Activated CD4-positive, alpha-beta T cell treated with anti-CD3 and anti-CD28 coated beads, Interleukin-10, Interleukin-2, amounts not matched to agents 100 ng/mL and 50 ng/mL, durations not matched to agents 16 hours and 8 hours (primary cell): ENCODE measurements at places on chromosomes 1 and 21.

DNA sequence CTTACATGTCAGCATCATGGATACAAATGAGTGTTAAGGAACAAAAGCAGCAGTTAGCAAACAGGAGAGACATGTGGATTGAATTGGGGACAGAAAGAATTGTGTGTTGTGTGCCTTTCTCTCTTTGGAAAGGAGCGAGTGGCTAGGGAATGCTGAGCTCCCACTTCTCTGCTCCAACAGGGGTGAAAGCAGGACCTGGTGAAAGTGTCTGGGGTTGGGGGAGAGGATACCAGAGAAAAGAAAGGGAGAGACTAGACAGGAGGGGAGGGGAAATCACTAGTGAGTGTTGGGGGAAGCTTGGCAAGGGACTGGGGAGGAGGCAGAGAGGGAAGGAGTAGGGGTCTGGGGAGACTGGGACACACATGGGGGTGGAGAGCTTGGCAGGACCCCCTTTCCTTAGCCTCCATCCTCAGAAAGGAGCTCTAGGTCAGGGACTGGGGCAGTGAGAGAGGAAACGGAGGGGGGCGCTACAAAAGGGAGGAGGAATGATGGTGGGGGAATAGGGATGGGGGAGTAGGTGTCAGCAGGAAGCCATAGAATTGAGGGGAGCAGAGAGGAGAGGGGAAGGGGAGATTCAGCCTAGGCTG is 2.2 kb downstream of the KIRREL1 start:
- no peak for DNase-seq

DNA sequence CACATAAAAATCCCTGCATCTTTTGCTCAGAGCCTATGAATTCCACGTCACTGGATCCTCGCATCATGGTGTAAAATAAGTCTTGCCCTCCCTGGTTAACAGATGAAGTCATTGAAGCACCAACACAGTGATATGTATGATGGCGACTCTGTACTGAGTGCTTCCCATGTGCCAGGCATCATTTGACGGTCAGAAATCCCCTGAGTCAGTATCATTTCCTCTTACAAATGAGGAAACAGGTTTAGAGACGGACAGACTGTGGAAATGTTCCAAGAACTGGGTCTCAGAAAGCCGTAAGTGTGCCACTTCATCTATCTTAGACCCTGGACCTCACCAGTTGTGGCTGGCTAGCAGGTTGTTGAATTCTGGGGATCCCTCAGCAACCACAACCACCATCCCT is 5.1 kb upstream of the OLFML2B start:
- no peak for DNase-seq

DNA sequence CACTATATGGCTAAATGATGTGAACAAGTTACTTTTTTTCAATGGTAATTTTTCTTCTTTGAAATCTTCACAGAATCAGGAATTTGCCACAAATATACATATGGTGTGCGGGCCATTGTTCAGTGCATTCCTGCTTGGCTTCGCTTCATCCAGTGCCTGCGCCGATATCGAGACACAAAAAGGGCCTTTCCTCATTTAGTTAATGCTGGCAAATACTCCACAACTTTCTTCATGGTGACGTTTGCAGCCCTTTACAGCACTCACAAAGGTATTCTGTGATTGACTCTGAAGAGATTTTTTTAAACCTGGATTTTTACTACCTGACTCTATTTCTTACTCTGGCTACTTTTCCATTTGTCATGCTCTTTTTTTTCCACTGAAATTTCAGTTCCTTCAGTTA is 76.2 kb upstream of the KIAA1614 start:
- DNase-seq = no peak

DNA sequence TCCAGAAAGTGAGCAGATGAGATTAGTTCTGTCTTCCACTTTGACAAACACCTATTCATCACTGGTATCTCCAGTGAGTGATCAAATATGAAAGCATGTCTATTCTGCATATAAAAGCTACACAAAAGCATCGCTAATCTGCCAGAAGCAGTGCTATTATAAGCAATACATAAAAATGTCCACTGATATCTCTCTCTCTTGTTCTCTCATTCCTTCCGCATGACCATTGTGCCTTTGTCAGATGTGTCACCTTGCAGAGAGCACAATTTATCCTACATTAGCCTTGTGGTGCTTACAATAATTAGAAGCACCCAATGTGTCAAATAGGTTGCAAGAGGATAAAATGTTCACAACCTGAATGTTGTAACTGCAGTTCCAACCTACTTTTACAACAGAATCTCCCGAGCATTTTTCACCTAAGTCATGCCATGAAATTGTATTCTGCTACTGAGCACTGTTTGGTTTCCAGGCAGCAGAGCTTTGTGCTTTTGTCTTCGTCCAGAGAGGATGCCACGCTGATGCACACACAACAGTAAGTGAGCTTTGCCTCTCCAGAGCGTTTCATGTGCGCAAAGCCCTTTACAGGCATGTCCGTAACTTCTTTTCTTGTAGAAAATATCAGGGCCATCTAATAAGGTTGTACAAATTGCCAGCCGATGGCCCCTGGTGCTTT is 198.7 kb upstream of the PLD5 start:
- DNase-seq = no peak

GRCh38 chr1:82485591-82486369 is 685.0 kb downstream of the ADGRL2 start:
- no peak for DNase-seq

DNA sequence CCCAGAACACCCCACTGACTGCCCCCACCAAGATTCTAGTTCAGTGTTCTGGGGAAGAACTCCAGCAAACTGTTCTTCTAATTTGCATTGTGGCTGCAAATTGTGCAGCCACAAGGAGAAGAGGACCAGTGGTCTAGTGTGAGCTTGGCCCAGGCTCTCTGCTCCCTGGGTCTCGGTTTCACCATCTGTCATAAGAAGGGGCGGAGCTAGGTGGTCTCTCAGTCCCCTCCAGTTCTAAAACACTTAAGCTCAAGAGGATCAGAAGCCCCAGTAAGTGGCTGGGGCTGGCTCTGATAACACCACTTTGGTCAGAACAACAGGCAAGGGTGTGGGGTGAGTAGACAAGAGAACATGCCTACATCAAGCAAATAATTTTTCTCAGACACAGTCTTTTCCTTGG is 99.9 kb downstream of the BEND5 start:
- DNase-seq = no peak

GRCh38 chr1:160437432-160438316 is 37.3 kb downstream of the VANGL2 start:
- DNase-seq = peak; percentile 85
